ENCODE measurements at places on chromosomes 4 and X.

GRCh38 chr4:90030953-90031352 lies 96.2 kb upstream of the CCSER1 start:
- DNase-seq, result no peak

DNA sequence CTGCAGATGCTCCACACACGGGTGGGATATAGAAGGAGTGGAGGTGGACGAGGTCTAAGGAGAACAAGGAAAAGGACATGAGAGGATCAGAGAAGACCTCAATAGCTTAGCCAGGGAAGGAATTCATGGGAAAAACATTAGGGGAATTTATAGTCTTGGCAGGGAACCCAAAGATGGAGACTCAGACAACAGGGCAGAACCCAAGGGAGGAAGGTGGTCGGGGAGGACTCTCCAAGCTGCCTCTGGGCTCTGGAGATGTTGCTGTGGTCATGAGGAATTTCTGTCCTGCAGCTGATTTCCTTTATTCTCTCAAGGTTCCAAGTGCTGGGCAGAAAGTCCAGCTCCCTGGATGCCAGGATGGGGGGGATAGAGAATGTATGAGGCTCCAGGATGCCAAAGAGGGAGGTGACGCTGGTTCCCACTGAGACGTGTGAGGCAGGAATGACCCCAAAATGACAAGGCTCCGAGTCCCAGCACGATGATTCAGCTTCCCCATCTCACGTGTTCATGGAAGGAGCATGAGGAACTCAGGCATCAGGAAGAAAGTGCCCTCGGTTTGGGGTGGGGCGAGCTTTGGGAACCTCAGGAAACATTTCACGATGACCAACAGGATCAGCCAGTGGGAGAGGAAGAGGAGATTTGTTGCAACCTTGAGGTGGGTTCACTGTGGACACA lies 57.0 kb upstream of the PPP2R3B start:
- DNase-seq, result no peak

GRCh38 chr4:163967710-163968109 lies 473.2 kb downstream of the TMA16 start:
- no peak for DNase-seq

- peak; percentile 0 for DNase-seq
These were observed 956 bp downstream of the TAPT1 start for GRCh38 chr4:16225167-16225862.

DNA sequence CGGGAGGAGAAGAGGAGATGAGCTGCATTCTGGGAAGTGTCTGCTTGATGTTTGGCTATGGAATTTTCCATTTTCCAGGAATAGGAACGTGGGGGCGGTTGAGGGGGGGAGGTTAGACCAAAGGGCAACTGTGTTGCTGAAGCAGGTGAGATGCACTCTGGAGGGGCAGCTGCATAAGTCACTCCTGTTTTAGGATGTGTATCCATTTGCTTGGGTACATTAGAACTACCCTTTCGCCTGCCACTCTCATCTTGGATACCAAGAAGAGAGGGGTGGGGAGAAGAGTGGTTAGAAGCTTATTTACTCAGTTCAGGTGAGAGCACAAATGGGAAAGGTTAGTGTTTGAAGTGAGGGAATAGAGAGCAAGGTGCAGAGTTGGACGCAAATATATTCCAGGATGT lies 934 bp upstream of the GPR119 start:
- DNase-seq, result no peak

DNA sequence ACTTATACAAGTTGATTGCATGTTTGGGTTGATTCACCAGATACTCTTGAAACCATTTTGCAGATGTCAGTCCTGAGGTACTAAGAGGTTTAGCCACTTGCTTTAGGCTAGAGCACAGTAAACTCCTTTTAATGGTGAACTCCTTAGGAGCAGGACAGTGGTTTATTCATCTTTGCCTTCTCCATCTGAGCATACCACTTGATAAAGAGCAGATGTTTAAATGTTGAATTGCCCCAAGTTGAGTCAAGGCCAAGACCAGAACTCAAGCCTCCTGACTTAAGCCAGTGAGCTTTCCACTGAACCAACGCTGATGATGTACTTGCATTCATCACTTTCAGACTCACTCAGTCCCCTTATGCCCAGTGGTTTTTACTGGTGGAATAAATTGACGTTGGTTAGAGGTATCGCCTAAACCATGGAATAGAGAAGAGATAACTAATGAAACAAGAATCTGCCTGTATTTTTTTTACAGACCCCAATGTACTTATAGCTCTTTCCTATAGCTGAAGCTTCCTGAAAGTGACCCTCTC lies 7.5 kb downstream of the DAPP1 start:
- no peak for DNase-seq

DNA sequence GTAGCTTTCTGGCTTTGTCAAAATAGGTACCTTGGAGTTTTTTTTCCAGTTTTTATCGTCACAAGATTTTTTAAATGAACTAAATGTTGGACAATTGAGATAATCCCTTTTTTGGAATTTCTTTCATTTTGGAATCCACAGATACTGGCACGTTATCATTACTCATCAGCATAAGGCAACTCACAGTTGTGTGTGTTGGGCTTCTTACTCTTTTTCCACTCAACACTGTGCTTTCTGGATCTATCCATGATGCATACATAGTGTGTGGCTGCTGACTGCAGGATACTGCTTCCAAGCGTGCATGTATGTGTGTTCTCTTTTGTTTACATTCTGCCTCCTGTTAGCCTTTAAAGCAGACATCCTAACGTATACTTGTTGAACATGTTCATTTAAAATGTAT lies 113.5 kb upstream of the FAM9A start:
- no peak for DNase-seq

- DNase-seq, result no peak
These were observed 958.8 kb downstream of the CCSER1 start for GRCh38 chr4:91085961-91086360.

GRCh38 chrX:135213200-135213844 lies 38.5 kb upstream of the ETDA start:
- DNase-seq, result no peak

- no peak for DNase-seq
These were observed 2.6 kb upstream of the ADH1B start for GRCh38 chr4:99323756-99324155.

GRCh38 chr4:104015680-104016079 lies 295.9 kb upstream of the TACR3 start:
- DNase-seq, result no peak

DNA sequence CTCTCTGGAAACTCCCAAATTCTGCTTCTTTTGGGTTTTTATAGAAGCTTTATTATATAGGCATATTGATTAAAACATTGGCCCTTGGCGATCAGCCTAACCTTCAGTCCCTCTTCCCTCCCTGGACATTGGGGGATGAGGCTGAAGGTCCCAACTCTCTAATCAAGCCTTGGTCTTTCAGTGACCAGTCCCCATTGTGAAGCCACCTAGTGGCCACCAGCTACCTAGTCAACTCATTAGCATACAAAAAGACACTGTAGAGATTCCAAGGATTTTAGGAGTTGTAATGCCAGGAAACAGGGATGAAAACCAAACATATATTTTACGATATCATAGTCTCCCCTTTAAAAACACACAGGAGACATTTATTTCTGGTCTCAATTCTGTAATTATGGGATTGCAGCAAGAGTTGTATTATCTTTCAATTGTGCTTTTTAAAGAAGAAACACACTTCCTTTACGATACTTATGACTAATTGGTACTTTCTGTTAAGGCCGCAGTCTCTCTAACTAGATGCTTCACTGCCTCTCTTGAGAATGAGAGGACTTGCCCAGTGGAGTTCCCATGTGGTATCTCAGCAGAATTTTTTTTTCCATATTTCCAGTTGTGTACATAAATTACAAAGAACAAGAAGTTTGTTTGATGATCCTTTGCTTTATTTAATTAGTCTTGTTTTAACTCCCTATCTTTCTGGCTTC lies 58.2 kb downstream of the WDR17 start:
- no peak for DNase-seq

GRCh38 chrX:120301960-120302359 lies 9.3 kb downstream of the TMEM255A start:
- no peak for DNase-seq

GRCh38 chr4:180086480-180087190 lies 2156.6 kb upstream of the TENM3 start:
- DNase-seq, result no peak

DNA sequence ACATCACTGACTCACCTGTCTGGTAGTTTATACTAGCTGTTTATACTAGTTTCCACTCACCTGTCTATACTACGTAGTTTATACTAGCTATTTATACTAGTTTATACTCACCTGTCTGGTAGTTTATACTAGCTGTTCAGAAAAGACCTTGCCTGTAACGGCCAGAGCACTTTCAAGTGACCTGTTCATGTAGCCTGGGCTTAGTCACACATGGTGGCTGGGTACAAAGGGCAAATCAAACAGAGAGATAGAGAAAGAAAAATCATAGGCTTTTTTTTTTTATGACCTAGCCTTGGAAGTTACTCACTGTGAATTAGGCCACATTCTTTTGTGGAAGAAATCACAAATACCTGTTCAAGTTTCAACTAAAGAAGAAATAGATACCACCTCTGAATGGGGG lies 30.7 kb upstream of the SPANXN4 start:
- DNase-seq, result no peak

GRCh38 chr4:158129694-158130093 lies 43.1 kb downstream of the GASK1B start:
- DNase-seq, result no peak

- no peak for DNase-seq
These were observed 101.9 kb upstream of the CCSER1 start for GRCh38 chr4:90025248-90025647.

GRCh38 chr4:39464886-39465501 lies 6.1 kb downstream of the LIAS start:
- DNase-seq, result no peak

DNA sequence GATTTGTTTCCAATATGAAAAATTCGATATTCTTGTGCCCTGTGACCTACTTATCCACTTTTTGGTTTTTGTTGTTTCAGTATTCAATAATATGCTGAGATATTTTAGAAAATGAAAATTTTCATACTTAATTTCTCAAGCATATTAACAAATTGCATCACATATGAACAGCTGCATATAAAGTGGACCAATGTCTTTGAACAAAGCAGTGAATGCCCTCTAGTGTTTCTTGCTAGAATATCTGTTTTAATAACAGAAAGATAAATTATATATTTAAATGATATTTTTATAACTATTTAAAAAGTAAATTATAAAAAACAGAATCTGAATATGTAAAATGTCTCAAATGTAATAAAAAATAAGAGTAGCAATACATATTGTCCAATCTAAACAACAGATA lies 31.7 kb upstream of the INTU start:
- peak; percentile 0 for DNase-seq

GRCh38 chr4:180105362-180105761 lies 2137.8 kb upstream of the TENM3 start:
- no peak for DNase-seq

- no peak for DNase-seq
These were observed 330.4 kb downstream of the GBA3 start for GRCh38 chr4:23023121-23023520.

DNA sequence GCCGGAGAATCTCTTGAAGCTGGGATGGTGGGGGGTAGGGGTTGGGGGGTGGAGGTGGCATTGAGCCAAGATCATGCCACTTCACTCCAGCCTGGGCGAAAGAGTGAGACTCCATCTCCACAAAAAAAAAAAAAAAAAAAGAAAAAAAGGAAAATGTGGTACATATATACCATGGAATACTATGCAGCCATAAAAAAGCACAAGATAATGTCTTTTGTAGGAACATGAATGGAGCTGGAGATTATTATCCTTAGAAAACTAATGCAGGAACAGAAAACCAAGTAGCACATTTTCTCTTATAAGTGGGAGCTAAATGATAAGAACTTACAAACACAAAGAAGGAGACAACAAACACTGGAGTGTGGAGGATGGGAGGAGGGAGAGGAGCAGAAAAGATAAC lies 188.5 kb downstream of the APBB2 start:
- DNase-seq, result no peak

GRCh38 chrX:134733591-134733990 lies 75.3 kb upstream of the PLAC1 start:
- no peak for DNase-seq

- no peak for DNase-seq
These were observed 178.5 kb upstream of the CTSO start for GRCh38 chr4:156132196-156132595.

- DNase-seq, result no peak
These were observed 66.9 kb upstream of the GRID2 start for GRCh38 chr4:92236877-92237276.

DNA sequence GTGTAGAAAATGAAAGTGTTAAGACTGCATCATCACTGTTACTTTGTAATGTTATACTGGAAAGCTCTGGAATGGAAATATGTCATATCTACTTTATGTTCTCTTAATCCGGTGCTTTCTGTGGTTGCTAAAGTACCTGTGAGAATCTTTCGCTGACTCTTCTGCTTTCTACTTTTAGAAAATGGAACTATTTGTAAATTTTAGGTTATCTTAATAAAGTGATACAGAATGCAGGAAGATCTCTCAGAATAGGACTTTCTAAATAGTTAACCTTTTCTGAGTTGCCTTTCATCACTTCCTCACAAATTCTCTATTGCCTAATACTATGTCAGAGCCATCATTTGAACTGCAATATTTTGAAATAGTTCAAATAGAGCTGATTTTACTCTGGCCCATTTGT lies 69.3 kb downstream of the BMP2K start:
- DNase-seq, result peak; percentile 47

DNA sequence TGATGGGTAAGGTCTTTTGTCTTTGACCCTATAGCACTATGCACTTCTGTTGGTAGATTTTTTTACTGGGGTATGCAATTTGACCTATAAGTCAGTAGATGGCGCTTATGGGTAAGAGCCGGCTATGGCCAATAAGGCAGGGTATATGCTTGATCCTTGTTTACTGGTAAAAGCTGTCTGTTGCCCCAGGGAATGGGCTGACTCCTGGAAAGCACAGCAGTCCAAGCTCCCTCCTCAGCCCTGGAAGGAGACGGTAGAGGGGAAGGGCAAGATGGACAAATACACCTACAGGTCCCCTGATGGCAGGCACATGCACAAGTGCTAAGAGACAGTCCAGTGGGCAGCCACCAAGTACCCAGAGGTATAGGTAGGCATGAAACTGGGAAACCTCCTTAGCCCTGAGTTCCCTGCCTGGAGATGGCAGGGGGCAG lies 63.7 kb downstream of the ADAMTS3 start:
- DNase-seq, result no peak

- DNase-seq, result no peak
These were observed 145.7 kb downstream of the RAPGEF2 start for GRCh38 chr4:159248384-159249178.

DNA sequence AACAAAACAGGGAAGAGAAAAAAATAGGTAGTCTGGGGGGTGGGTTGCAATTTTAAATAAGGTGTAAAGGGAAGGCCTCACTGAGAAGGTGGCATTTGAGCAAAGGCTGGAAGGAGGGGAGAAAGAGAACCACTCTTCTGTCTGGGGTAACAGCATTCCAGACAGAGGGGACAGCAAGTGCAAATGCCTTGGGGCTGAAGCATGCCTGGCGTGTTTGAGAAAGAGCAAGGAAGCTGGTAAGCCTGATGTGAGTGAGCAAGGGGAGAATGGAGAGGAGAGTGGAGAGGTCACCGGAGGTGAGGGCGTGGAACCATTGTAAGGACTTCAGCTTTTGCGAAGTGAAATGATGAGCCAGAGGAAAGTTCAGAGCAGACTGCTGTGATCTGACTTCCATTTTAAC lies 19.7 kb upstream of the DOCK11 start:
- no peak for DNase-seq

- DNase-seq, result no peak
These were observed 24.4 kb upstream of the MGST2 start for GRCh38 chr4:139641218-139641617.

GRCh38 chr4:9835430-9835829 lies 54.0 kb downstream of the DRD5 start:
- DNase-seq, result no peak

GRCh38 chr4:124804584-124804983 lies 92.1 kb upstream of the ANKRD50 start:
- DNase-seq, result no peak

GRCh38 chr4:139740531-139741041 lies 75.0 kb downstream of the MGST2 start:
- peak; percentile 52 for DNase-seq

Data from SIG-M5 (cell line).